ENCODE measurements at places on chromosomes 2 and 18.

- no peak for DNase-seq
Observed at GRCh38 chr2:160281213-160281612, 81.1 kb upstream of the ITGB6 start.

DNA sequence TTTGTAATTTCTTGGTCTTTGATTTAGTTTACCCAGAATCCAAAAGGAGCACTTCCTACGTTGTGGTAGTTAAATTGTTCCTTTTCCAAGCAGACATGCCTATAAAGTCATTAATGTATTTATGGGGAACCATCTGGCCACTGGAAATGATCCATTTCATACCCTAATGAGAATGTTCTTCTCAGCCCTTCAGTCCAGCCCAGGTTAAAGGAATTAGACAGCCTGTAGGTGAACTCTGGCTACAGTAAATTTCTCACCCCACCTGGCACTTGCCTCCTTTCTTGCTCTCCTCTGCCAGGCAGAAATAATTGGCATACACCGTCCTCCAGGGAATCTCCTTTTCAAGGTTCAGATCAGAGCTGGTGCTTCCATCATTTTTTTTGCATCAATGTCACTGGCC, 121.1 kb downstream of the SETBP1 start:
- no peak for DNase-seq

GRCh38 chr2:241947876-241948275, 78.3 kb downstream of the RTP5 start:
- no peak for DNase-seq

GRCh38 chr2:60556175-60556574, 2.7 kb upstream of the BCL11A start:
- no peak for DNase-seq

- DNase-seq, result no peak
Observed at GRCh38 chr2:166628478-166629136, 134.6 kb upstream of the SCN7A start.
